ENCODE measurements at places on chromosomes 2 and 18.

GRCh38 chr2:145631561-145631960, 1111.6 kb upstream of the ZEB2 start:
- no peak for DNase-seq

- no peak for DNase-seq
Measured at GRCh38 chr18:49915352-49915751, 102.0 kb upstream of the ACAA2 start.

DNA sequence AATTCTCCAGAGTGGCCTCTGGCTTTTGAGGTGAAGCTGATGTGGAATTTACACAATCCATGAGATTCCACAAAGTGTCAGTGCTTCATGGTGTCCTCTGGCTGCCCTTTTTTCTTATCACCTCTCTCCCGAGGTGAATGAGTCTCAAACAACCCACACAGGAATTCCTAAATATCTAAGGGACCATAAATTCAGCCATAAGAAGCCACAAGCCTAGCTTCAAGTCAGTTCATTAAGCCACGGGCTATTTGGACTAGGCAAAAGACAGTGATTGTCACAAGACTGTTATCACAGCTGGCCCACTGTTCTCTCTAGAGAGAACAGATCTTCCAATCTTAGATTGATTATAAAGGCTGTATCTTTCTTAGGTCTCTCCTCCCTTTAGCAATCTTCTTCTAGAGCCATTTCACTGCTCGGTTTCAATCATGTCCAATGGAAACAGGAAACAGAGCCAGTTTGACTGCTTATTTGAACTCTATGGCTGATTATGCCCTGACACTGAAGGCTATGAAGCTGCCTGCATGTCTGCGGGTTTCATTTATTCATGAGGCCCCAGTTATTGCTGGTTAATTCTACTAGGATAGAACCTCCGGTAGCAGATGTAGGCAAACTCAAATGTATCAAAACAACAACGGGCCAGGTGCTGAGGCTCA, 4.1 kb downstream of the NEMP2 start:
- no peak for DNase-seq

- DNase-seq, result no peak
Measured at GRCh38 chr2:54669677-54670484, 53.6 kb upstream of the EML6 start.

DNA sequence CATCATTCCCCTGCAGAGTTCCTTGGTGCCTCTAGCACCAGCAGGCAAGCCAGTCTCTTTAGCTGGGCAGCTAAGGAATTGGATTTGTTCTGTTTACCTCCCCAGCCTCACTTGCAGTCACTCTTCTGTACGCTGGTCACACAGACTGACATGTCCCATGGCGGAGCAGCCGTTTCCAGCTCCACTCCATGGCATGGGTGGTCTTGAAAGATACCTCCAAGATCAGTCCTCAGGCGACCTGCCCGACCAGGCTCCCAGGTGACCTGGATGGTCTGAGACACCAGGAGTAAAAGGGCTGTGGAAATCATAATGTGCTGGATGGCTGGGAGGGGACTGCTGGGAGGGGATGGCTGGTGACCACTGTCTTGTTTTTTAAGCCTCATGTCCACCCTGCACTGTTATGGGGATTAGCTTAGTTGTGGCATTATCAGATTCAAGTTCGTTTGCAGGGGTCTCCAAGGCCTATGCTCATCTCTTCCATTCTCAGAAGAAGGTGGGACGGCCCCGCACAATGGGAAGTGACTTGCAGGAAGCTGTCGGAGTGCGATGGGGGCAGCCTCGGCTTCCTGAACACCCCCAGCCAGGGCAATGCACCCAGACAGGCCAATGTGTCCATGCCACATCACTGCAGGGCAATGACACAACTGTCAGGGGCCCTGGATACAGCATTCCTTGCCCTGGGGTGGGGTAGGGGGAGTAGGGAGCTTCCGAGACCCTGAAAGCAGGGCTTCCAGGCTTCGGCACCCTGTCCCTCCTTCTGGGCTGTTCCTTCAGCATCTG, 156.1 kb upstream of the MYCN start:
- DNase-seq, result no peak

DNA sequence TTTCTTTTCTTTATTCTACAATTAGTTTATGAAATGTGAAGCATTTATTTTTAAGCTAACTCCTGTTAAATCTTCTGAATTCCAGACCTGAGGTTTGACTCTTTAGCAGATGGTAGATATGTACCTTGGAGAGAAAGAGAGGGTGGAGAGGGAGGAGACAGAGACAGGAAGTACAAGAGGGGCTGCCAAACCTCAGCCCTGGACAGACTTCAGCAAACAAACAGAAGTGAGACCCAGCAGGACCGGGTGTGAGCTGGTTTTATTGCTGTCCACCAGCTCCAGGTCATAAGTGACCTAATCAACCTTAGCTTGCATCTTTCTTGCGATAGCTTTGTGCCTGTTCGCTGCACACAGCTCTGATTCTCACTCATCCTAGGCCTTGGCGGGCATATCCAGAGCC, 168.6 kb downstream of the CNTNAP5 start:
- DNase-seq, result no peak

DNA sequence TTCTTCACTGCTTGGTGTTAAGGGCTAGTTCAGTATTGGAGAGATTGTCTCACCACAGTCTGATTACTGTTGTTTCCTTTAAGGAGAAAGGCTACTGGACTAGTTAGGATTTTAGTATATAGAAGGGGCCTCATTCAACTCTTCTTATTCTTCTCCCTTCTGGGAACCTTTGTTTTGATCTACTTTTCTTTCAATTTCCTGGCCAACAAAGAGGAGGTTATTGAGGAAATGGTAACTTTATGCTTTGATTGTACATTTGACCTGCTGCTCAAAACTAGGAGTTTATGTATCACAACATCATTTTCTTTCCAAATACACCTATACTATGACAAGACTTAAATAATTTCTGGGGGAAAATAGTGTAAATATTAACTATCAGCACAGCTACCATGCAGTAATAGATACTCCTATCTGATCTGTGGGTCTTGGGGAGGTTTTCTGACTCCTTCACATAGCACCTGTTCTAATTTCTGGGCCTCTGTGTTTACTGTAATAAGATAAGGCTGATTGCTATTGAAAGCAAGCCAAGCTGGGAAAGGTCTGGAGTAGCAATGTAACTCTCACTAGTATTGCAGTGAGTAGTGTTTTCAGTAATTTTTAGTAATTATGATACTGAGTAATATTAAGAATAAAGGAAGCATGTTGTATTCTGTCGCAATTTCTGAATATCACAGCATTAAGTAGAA, 395.3 kb downstream of the NUP35 start:
- no peak for DNase-seq

DNA sequence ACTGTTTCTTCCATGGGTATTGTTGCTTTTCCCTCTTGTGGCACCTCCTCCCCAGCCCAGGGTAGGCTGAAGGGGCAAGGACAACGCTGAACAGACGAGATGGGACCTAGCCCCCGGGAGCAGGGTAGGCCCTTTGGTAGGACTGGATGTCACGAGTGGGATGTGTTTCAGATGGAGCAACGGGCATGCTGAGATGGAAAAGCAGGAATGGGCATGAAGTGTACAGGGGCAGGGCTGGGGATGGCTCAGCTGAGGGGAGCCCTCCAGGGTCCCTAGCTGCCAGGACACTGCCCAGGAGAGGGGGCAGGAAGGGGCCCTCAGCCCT, 33.4 kb downstream of the ARHGEF4 start:
- DNase-seq, result no peak

GRCh38 chr2:174058456-174058855, 93.3 kb upstream of the SP3 start:
- no peak for DNase-seq

- no peak for DNase-seq
Measured at GRCh38 chr2:242011167-242011513, 141.6 kb downstream of the RTP5 start.

- no peak for DNase-seq
Measured at GRCh38 chr2:20633794-20634506, 16.9 kb downstream of the HS1BP3 start.

DNA sequence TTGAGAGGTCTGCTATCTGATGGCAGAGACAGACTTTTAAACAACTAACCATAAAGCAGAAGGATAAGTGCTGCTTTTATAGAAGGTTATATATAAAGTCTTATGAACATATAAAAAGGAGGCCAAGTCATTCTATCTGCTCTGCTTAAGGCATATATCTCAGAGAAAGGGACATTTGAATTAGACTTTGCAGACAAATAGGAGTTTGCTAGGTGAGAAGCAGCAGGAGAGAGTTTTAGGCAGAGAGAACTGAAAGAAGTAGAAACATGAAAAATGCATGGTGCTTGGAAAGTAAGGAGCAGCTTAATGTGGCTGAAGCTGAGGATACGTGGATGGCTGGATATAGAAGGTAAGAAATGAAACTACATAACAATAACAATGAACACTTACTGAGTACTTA, 65.4 kb downstream of the LYPD1 start:
- no peak for DNase-seq

DNA sequence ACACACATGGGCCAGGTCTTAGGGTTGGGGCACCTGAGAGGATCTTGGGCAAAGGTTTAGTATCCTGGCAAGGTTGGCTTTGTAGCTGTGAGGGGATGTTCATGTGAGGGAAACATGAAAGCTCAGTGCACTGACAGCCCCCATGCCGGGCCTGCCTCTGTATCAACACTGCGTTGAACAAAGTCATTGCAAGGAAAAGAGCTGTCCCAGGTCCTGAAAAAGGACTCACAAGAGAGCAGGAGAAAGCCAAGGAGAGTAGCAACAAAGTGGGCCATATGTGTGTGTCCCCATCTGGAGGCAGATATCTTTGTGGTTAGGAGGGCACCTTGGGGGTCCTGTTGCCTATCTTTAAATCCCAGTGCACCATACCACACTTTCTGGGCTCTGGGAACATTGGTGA, 237.8 kb upstream of the THSD7B start:
- DNase-seq, result no peak

DNA sequence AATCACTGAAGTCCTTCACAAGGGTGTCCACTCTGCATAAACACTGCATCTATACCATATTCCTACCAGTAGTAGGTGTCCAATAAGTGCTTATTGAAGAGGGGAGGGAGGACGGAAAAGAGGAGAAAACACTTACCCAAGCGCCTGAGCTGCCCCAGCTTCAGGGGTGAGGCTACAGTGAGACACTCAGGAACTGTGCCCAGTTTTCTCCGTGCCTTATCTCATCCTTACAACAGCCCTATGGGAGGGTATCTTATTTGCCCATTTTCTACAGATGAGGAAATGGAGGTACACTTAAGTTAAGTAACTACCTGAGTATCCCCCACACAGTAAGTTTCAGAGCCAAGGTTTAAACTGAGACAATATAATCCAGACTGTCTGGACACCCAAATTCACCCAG, 41.5 kb downstream of the RNF152 start:
- no peak for DNase-seq

GRCh38 chr2:33077844-33078243, 131.1 kb downstream of the LTBP1 start:
- DNase-seq, result no peak

GRCh38 chr2:235078182-235078581, 126.4 kb downstream of the SH3BP4 start:
- DNase-seq, result no peak

DNA sequence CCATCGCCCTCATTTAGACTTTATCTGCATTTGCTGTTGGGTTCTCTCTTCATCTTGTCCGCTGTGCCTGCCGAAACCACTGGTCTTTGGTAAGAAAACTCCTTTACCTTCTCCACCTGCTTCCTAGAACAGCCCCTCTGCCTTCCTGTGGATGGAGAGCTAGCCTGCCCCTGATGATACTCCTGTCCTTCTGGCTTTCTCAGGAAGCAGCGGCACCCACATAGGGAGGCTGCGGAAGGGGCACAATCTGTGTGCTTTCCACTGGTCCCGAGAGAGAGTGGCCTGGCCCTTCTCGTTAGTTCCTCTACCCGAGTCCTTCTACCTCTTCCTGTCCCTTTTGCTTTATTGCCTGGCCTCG, 80.3 kb upstream of the RBM44 start:
- DNase-seq, result no peak

- no peak for DNase-seq
Measured at GRCh38 chr2:17804358-17804757, 11.9 kb upstream of the MSGN1 start.

GRCh38 chr2:211367711-211368110, 811.3 kb downstream of the CPS1 start:
- DNase-seq, result no peak

DNA sequence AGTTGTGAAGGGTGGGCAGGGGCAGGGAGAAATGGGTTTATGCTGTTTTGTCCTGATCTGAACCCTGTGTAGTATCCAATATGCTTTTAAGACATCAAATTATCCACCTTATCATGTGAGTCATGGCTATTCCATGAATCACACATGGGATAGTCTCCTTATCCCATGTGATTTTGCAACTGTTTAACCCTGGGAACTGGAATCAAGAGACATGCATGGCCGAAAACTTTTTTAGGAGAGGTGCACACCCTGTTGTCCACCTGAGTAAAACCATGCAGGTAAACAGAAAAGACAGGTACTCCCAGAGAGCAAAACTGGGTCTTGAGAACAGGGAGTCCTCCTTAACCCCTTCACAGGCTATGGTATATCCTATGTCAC, 490.6 kb upstream of the HS6ST1 start:
- no peak for DNase-seq

- no peak for DNase-seq
Measured at GRCh38 chr2:20526160-20526559, 79.3 kb downstream of the RHOB start.

DNA sequence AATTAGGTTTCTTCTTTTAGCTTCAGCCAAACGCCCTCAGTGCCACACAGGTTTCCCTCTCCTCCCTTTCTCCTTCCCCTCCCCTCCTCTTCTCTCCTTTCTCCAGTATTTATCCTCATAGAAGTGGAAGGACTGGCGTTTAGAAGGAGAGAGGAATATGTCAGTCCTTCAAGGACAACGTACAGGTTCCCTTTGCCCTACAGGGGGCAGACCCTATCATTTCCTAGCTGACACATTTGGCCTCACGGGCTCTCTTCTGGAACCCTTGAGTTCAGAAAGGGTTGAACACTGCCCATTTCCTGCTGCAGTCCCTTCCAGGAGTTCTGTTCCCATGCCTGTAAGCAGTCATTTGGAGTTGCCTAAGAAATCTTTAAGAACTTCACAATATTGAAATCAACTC, 46.1 kb downstream of the CDCA7 start:
- DNase-seq, result no peak

- DNase-seq, result no peak
Measured at GRCh38 chr2:149224543-149224942, 105.8 kb upstream of the LYPD6 start.

GRCh38 chr2:101041413-101041812, 39.3 kb downstream of the RPL31 start:
- no peak for DNase-seq

- no peak for DNase-seq
Measured at GRCh38 chr2:157684940-157685466, 56.3 kb upstream of the ACVR1C start.

DNA sequence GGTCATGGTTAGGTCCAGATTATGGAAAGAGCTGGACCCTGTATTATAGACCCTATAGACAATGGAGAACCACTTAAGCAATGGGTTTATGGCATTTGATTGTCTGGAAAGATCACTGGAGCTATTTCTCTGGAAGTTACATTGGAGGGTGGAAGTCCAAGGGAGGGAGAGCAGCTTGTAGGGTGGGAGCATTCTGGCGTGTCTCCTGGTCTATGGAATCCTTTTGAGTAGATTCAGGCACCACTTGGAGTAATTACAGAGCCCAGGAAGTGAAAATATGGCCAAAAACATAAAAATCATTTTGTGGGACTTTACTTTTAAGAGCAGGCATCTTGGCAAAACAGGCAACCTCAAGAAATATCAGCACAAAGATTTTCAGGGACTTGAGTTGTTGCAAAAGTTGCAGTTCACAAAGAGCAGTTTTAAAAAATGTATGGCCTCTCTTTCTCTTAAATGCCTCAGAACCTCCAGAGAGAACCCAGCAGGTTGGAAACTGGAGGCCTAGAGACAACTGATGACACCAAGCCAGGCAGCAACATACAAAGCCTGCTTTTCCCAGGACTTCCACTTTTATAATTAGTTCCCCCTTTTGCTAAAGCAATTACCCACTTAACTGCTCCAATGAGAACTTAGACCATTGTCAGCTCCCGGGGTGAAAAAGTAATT, 331.0 kb downstream of the MYCN start:
- no peak for DNase-seq
